Cortex of kidney (tissue), 1 donor: ENCODE measurements at places on chromosomes 6 and 20.

DNA sequence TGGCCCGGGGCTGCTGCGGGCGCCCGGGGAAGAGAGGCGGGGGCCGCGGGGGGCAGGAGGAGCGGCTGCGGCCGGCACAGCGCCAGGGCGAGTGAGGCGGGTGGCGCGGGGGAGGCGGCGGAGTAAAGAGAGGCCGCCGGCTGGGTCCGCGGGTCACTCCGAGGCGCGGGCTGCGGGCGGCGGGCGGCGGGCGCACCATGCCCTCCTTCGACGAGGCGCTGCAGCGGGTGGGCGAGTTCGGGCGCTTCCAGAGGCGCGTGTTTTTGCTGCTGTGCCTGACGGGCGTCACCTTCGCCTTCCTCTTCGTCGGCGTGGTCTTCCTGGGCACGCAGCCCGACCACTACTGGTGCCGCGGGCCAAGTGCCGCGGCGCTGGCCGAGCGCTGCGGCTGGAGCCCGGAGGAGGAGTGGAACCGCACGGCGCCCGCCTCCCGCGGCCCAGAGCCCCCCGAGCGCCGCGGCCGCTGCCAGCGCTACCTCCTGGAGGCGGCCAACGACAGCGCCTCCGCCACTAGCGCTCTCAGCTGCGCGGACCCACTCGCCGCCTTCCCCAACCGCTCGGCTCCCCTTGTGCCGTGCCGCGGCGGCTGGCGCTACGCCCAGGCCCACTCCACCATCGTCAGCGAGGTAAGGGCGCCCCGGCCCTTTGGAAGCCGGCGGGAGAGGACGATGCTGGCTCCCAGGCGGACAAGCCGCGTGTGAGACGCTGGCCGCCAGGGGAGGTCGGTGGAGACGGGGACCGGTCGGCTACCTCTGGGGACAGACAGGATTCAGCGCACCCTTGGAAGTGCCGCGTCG, at the start of gene SLC22A3:
SLC22A3 (plus strand) TSS at position 156 of the 797 bp plus-strand sequence; CDS start at position 198, 42 bp downstream.
- no peak for DNase-seq

DNA sequence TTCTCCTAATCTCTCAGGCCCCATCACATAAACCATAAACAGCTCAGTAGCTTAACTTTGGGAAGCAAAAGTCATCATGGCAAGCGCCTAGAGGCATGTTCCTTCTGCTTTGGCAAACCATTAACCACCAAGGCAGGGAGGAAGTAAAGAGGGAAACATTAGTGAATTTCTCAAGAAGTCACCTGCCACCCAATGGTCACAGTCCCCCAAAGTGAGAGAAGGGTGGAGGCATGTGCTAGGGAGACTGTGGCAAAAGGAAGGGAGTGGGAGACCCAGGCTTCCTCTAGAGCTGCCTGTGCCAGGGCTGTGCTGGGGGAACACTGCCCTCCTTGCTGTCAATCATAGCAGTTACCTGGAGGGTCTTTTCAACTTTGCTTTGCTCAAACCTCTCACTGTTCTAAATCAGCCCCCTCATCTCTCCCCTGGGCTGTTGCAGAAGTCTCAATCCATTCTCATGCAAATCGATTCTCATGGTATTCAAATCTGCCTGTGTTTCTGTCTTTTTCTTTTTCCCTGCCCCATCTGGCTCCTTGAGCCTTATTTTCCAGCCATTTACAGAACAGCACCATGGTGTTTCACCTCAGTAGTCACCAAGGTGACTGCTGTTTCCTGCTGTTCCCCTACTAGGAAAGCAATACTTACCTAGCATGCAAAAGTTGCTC, 1.8 kb upstream of the RNF24 start:
- DNase-seq = no peak

DNA sequence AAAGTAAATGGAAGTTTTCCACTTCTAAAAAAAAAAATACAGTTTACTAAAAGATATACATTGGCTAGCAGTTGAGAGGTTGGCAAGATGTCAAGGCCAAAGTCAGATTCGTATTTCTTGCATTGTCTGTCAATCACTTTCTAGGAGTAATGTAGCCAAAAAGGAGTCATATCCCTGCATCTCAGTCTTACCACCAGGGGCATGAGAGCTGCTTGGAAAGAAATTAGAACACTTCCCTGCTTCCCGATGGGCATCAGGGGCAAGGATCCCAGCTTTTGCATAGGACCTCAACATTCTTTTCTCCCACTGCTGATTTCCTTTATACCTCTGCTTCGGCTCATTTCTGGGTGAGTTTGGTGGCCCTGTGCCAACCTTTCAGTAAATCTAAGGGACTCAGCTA, 581.0 kb upstream of the MAP3K7 start:
- DNase-seq = no peak

DNA sequence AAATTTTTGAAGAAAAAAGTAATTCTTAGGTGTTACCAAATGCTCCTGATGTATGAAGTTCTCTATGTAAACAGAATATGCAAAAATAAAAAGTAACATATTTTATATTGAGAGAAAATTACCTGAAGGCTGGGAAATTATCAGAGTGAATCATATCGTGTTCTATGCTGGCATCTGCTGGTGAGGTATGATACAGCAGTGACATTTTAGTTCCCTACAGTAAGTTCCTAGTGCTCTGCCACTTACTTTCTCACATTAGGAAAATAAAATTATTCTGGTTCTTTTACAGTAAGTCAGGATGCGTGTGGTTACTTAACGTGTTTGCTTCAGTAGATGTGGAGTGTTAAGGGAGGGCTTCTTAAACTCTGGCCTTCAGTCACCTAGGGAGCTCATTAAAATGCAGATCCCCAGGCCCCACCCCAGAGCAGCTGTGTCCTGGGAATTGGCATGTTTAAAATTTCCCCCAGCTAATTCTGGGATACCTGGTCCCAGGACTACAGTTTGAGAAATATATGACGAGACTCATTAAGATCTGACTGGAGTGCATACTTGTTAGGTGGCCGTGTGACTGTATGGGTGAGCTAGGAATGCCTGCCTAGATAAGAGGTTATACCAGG, 3.2 kb downstream of the ACTR5 start:
- no peak for DNase-seq

DNA sequence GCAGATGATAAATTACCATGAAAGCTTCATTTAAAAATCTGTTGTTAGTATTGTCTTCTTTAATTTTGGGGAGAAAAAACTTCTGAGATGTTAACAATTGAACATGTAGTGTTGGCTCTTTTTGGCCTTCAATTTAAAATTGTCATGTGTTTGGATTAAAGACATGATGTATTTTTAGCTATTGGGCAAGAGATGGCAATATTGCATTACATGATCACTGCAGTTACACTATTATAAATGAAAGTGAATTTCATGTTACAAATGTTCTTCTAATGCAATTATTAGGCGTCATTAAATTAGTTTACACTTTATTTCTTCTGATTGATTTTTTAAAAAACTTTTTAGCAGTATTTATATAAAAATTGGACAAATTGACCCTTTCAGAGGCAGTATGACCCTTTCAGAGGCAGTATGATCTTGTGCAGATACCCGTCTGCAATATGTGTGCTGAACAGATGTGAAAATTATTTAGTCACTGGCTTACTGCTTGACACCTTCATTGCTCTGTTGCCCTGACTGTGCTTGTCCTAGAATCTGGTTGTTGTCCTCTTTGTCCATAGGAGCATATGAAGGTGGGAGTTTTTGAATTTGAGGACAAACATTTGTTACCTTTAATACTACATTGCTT, 25.8 kb downstream of the CDKAL1 start:
- DNase-seq = no peak

DNA sequence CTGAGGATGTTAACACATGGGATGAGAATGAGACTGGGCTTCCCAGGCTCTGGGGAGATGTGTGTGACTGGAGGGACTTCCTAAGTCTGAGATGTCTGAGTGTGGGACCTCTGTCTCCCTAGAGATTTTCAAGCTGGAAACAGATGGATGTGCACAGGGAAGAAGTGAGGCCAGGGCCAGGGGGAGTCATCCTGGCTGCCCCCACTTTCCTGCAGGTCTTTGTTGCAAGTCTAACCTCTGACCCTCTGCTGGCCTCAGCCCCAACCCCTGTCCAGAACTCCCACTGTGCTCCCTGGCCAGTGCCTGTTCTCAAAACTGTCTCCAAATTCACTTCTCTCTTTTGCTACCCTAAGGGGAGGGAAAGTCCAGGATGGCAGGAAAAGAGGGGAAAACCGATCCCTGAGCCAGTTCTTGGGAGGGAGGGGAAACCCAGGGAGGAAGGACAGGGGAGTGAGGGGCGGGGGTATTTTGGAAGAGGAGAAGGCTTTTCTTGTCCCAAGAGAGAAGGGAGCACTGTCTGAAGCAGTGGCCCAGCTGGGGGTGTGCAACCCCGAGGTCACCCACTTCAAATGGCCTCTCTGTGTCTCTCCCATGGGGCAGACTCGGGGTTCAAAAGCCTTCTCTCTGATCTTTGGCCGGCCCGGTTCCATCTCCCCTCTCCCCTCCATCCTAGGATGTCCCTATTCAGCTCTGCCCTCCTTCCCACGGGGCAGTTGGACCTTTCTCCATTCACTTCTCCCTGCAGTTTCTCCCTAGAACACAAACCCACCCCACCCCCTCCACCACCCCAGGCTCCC, 3.1 kb downstream of the PPP1R18 start:
- DNase-seq = no peak

- DNase-seq = no peak
Observed at GRCh38 chr6:53623497-53623896, 42.1 kb downstream of the KLHL31 start.

- DNase-seq = no peak
Observed at GRCh38 chr6:37103169-37104039, 66.5 kb upstream of the PIM1 start.
